Right hindlimb (tissue), 1 donor: ENCODE measurements at places on chromosomes 7 and 10.

DNA sequence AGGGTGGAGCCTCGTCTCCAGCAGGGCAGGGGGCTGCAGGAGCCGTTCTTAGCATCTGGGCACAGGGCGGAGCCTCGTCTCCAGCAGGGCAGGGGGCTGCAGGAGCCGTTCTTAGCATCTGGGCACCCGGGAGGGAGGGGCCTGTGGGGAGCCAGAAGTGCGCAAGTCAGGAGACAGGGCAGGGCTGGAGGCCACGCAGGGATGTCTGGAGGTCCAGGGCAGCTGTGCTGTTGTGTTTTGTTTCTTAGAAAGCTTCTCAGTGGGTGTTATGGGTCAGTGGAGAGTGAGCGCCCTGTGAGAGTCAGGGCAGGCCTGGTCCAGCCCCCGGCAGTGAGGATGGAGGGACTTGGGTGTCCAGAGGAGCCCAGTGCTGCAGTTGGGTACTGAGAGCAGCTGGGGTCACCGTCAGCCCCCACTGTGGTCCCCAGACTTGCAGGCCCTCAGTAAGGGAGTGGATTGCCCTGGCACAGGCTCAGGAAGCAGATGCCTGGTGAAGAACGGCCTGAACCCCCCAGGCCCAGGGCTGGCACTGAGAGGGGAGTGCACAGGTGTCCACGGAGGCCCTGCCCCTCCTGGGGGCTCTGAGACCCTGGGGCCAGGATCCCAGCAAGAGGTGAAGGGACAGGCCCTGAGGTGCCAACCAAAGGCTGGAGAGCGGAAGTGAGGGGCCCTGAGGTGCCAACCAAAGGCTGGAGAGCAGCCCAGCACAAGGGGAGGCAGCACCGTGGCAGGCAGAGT, 29.8 kb downstream of the FAM20C start:
- no peak for DNase-seq

- DNase-seq = no peak
Measured at GRCh38 chr10:59064080-59064692, 112.3 kb upstream of the PHYHIPL start.

- DNase-seq = no peak
Measured at GRCh38 chr7:41287559-41288335, 415.1 kb downstream of the INHBA start.

- peak; percentile 72 for DNase-seq
Measured at GRCh38 chr7:15685358-15686294, 857 bp downstream of the MEOX2 start.

GRCh38 chr10:101834341-101834740, 9.3 kb downstream of the KCNIP2 start:
- DNase-seq = no peak

GRCh38 chr7:138244606-138245005, 168.3 kb downstream of the AKR1D1 start:
- DNase-seq = no peak

DNA sequence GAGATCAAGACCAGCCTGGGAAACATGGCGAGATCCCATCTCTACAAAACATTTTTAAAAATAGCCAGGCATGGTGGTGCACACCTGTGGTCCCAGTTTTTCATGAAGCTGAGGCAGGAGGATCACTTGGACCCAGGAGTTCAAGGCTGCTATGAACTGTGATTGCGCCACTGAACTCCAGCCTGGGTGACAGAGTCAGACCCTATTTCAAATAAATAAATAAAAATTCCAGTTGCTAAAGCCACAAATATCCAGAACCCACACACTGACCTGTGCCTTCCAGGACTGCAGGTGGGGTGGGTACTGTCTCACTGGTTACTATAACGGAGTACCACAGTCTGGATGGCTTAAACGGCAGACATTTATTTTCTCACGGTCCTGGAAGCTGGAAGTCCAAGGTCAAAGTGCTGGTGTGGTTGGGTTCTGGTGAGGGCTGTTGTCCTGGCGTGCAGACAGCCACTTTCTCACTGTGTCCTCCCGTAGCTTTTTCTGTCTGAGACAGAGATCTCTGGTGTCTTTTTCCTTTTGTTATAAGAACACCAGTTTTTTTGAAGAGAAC, 38.8 kb downstream of the ASB13 start:
- no peak for DNase-seq

DNA sequence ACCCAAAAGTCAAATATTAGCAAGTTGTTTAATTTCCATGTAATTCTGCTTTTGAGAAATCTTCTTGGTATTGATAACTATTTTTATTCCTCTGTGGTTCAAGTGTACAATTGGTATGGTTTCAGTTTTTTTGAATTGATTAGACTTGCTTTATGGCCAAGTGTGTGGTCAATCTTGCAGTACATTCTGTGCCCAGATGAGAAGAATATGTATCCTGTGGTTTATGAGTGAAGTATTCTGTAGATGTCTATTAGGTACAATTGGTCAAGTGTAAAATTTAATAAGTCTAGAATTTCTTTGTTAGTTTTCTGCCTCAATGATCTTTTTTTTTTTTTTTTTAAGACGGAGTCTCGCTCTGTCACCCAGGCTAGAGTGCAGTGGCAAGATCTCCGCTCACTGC, 36.6 kb upstream of the C7orf33 start:
- no peak for DNase-seq

DNA sequence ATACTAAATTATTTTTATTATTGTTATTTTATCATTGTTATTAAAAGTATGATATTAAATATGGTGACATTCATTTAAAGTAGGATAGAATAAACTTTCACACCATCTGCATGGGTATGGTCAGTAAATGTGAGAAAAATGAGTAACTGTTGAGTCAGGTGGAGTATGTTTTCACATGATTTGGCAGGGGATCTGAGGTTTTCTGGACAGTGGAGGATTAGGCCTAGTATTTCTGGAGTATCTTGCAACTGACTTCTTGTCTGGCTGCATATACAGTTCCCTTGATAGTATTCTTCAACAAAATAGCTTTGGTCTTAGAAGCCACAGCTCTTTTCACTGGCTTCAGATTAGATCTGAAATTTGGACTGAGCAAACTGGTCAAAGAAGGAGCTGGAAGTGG, 54.5 kb downstream of the GBF1 start:
- no peak for DNase-seq

GRCh38 chr7:16317406-16317805, 103.9 kb downstream of the CRPPA start:
- no peak for DNase-seq

DNA sequence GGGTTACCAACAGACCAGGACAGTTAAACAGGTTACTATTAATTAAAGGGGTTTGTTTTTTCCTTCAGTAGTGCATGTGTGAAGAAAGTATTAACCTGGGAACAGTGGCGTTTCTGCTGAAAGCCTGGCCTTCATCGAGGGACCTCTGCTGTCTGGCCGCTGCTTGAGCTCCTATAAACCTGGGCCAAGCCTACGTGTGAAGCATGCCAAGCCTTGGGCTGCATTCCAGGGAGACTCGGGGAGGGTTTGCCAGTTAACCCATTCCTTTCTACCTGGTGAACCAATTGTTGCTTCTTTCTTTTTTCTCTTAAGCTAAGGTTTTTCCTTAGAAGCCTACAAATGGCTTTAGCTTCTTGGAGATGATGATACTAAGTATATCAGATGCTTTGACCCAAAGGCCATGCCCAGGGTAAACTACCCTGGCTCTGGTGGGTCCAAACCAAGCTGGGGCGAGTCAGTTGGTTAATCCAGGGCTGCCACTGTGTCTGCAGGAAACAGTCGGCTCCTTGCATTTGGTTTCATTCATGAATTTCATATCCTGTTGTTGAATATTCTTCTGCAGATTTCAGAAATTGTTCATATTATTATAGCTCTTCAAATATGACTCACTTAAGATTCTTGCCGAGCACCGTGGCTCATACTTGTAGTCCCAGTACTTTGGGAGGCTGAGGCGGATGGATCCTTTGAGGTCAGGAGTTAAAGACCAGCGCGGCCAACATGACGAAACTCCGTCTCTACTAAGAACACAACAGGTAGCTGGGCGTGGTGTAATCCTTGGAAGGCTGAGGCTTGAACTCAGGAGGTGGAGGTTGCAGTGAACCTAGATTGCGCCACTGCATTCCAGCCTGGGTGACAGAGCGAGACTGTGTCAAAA, 23.8 kb downstream of the PFKP start:
- DNase-seq = peak; percentile 70

DNA sequence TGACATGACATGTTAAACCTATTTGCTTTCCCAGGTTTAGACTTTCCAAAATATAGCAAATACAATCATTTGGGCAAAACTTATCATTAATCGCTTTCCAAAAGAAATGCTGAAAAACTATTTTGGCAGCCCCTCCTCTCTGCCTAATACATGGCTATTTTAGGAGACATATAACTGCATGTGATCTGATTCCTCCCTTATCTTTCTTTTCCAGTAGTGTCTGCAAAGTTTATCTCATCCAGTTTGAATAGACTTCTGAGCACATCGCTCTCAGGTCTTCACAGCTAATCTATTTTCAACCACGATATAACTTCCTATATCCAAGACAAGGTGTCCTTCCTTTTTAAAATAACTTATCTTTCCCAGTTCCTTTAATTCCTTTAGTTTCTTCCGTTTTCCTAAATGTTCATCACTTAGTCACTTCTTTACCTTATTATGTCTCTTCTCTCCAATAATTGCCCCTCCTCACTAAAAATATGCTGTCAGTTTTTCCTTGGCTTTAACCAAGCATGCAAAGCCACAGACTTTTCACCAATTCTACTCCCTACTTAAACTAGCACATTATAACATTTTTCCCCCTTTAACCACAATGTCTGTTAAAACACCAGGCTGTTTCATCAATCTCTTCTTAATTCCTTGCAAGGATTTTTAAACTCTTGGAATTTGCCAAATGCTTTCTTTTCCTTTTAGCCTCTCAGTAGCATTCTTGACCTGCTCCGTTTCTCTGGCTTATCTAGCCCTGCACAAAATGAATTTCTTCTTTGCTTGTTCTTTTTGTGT, 24.4 kb downstream of the GNG11 start:
- DNase-seq = no peak

- no peak for DNase-seq
Measured at GRCh38 chr10:31758495-31758894, 170.1 kb downstream of the ARHGAP12 start.

DNA sequence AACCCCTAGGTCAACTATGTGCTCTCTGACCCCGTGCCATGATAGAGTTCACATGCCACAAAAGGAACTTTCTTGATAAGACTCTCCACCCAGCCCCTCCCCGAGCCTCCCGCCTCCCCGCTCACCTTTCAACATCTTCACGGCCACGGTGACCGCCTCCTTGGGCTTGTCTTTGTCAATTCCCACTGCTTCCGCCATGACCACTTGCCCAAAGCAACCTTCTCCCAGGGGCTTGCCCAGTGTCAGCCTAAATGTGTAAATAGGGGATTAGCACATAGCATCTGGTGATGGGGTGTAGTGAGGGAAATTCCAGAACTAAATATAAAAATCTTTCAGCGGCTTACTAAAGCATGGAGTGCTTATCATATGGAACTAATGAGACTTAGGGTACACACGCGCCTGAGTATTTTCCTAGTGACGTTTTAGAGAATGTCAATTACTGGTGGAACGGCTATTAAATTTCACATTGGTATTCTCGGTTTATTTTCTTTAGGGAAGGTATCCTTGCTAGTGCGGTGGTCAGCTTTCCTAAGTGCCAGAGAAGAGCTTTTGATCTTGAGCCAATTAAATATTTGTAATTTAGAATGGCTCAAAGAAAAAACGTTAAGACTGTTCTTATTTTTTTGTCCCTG, 97.4 kb downstream of the FGFR2 start:
- no peak for DNase-seq

GRCh38 chr7:1709900-1710299, 39.8 kb downstream of the ELFN1 start:
- DNase-seq = no peak

GRCh38 chr10:128470321-128470965, 344.2 kb upstream of the MKI67 start:
- peak; percentile 31 for DNase-seq

DNA sequence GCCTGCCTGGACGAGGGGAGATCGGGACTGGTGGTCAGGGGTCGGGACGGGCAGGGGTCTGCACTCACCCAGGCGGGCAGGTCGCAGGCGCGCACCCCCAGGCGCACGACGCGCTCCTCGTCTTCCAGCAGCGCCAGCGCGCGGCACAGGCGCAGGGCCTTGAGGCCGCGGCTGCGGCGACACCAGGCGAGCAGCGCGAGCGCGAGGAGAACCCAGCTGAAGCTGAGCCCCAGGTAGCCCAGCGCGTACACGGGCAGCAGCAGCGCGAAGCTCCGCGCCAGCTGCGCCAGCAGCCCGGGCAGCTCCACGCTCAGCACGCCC, 328 bp downstream of the ESYT2 start:
- DNase-seq = peak; percentile 80

DNA sequence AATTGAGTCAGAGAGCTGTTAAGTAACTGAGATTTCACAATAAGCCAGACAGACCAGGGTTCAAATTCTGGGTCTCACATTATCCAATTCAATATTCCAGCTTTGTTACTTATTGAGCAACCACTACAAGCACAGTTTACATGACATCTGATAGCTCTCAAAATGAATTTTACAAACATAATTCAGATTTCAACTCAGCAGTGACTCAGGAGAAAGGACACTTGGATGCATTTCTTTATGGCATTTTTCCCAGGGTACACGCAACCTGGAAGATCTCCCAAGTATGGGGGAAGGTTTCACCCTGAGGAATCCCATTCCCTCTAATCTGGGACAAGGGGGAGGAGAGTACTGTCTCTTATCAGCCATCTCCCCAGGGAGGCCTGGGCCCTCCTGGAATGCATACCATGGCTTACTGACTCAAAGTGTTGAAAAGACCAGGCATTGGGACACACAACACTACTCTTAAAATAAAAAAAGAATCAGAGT, 102.4 kb downstream of the CFTR start:
- no peak for DNase-seq
